AG09309 (cell line): ENCODE measurements at places on chromosomes 7 and 10.

GRCh38 chr7:25028370-25029021, 48.5 kb upstream of the OSBPL3 start:
- peak; percentile 48 for DNase-seq

DNA sequence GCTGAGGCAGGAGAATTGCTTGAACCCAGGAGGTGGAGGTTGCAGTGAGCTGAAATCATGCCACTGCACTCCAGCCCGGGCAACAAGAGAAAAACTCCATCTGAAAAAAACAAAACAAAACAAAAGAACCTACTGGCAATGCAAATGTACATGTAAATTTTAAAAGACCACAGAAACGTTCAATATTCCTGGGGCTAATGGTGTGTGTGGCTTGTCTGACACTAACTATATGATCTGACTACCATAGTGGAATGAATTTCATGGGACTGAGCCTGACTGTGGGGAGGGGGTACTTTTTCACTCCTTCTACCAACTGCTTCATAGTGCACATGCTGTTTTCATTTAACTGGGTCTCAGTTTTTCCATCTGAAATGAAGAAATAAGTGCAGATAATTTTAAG, 69.6 kb downstream of the ITPRID1 start:
- DNase-seq, result no peak

DNA sequence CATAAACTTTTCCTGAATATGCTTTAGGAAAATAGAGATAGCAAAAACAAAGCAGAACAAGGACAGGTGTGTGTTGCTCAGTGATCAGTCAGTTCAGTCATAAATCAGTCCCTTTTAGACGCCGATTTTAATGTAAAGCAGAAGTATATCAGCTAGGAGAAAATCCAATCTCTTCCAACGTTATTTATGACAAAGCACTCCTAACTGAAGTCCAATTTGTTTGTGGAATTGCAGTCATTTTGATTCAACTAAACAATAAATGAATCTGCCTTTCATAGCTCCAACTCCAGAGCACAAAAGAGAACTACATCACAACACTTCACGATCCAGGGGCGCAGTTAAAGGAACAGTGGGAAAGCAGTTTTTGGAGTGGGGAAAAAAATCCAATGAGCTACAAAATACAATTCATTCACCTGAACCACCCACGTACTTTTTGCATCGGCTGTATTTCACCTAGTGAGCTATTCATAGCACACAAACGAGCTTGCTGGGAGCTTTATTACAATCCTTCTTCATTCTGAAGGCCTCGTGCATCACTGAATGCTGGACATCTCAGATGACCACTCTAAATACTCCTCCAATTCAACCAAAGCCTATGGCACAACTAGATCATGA, 151.3 kb downstream of the LRRN3 start:
- DNase-seq, result no peak

GRCh38 chr7:69654849-69655707, 56.8 kb downstream of the AUTS2 start:
- DNase-seq, result no peak

DNA sequence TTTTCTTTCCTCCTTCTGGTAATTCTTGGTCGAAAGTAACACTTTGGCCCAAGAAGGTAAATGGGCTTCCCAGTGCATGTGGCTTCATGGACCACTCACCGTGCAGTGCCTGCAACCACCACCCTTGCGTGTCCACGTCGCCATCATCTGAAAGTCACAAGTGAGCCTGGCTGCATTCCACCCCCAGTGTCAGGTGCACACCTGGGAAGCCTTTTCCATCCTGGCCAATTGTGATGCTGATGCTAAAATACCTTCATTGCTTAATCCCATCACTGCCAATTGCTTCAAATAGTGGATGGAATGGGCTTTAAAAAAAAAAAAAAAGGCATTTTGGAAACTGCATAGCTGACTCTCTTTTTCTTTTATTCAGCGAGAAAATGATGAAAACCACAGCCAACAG, 228.9 kb downstream of the ARHGAP21 start:
- no peak for DNase-seq

DNA sequence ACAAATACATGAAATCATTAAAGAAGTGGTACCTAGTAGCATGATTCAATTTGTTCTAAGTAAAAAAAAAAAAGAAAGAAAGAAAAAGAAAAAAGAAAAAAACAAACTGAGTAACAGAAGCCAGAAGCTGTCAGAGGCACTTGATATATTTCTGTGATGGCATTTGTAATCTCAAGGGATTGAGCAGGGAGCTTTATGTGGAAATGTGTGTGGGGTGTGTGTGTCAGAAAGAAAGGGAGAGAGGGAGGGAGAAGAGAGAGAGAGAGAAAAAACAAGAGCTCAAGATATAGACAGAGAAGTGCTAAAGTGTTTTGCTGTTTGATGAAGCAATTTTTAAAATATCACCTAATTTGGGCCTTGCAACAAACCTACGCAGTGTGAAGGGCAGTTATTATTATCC, 357.6 kb upstream of the PCDH15 start:
- no peak for DNase-seq

DNA sequence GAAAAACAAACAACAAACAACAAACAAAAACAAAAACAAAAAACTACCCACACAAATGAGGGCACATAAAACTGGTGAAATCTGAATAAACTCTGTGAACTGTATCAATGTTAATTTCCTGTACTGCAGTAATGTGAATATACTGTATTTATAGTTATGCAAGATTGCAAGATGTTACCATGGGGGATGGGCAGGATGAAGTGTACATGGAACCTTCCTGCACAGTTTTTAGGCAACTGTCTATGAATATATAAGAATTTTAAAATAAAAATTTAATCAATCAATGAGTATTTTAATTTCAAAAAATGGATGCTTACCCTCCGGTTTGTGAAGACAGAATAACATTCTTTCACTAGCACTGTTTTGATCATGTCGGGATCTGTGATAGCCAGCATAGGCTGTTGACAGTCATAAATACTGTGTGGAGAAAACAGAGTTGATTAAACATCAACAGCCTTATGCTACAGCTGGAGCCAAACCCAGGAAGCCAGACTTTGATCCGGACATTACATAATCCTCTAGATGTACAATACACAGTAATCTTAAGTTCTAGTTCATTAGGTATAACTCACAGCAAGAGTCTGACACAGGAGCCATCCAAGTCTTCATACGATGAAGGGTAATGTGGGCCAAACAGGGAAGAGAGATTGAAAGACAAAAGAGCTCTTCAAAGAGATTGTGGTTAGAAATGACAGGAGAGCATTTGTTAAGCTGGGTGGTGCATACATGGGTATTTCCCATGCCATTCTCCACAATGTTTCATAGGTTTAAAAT, 14.8 kb downstream of the CYP3A7 start:
- DNase-seq, result no peak

DNA sequence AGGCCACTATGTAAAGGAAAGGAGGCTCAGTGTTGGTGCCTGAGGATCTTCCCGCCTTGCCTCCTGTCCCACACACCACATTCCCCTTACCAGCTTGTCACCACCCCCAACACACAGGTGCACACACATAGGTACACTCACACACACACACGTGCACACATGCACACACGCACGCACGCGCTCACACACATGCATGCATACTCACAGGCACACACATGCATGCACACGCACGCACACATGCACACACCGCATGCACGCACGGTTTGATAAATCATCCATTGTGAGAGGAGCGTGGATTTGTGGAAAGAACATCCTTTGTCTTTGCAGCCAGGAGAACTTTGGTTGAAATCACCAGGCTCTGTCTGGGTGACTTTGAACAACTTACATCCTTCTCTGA, 359.8 kb downstream of the FRMD4A start:
- no peak for DNase-seq

DNA sequence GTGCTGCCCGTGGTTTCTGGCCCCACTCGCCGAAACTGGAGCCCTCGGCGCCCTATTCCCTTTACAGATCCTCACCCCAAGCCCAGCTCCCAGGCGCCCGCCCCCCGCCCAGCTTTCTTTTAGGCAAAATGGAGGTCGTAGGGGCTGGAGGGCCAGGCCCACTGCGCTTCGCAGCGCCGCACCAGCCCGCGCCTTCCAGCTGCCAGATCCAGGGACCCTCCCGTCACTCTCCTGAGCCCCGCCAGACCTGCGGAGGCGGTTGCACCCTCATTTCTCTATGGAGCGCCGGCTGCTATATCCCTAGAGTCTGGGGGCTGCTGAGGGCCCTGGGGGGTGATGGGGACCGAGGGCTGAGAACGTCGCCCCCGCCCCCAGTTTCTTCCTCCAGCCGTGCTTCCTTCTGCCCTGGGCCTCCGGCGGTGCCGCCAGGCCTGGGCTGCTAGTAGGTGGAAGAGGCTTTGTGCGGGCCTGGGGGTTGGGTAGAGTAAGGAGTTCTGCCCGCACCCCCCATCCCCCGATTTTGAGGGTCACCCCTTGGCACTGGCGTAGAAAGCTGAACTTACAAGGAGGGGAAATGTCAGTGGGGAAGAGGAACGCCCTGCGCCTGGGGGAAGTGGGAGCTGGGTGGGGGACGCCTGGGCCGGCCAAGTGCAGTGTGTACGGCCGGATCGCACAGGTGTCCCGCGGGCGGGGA, 1.0 kb downstream of the GNB2 start:
- no peak for DNase-seq

DNA sequence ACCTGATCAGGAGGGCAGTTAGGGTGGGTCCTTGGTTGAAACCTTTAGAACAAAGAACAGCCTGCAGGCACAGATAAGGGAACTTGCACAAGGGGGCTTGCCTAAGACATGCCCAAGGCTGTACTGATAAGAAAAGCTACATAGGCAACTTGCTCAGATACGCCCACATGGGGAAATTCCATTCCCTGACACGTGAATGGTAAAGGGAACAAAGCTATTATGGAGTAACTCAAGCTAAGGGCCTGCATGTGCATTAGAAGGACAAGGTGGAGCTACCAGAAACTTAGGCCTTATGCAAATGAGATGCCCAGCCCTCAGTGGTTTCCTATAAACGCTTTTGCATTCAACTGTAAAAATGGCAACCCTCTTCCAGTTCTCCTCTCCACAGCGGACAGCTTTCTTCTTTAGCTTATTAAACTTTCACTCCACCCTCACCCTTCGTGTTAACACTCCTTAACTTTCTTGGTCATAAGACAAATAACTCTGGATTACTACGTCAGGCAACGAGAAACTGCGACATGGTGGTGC, 1192.1 kb upstream of the CELF2 start:
- DNase-seq, result no peak

DNA sequence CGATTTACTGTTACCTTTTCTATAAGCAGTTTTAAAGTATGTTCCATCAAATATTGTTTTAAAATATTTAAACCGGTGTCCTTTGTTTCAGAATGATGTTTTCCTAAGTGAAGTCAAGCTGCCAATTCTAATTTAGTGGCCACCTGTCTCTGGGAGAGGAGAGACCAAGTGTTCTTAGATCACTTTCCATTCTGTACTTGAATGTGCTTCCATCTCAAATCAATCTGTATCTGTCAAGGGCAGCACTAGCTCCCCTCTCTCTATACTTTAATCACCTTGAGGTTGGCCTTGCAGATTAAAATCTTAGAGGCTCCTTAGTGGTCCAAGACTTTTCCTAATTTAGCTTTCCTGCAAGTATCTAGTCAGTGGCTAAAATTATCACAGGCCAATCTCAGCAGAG, 49.6 kb downstream of the LGI1 start:
- no peak for DNase-seq

GRCh38 chr10:116164291-116164690, 108.7 kb downstream of the GFRA1 start:
- no peak for DNase-seq

DNA sequence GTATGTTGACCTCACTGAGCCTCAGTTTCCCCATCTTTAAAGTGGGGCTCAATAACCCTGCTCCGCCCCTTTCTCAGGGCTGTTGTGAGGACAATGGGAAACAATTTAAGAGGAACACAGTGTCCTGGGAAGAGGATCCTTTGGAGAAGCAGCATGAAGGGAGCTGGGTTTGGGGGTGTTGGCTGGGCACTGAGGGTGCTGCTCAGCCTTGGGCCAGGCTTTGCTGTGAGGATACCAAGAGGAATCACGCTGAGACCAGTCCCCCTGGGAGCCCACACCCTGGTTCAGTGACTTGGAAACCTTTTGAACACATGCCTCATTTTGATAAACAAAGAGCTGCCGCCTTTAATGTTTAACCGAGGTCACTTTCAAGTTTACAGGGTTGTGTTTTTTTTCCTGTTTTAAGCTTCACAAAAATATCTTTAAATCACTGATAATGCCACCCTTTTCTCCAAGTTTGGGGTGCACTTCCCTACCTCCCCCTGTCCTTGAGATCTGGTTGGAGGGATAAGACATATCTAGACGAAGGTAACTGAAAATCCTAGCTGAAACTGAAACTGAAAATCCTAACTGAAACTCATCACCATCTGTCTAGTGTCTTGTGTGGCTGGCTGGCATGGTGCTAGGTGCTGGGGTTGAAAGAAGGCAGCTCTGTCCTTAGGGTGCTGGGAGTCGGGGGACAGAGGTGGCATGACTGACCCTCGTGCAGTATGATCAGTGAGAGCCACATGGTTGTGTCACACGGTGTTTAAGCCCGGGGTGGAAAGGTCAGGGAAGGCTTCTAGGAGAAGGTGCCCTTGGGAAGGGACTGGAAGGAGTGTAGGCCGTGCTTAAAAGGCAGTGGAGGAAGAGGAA, 27.7 kb downstream of the ZNF775 start:
- no peak for DNase-seq

GRCh38 chr10:3350205-3350604, 177.6 kb upstream of the PITRM1 start:
- DNase-seq, result no peak

DNA sequence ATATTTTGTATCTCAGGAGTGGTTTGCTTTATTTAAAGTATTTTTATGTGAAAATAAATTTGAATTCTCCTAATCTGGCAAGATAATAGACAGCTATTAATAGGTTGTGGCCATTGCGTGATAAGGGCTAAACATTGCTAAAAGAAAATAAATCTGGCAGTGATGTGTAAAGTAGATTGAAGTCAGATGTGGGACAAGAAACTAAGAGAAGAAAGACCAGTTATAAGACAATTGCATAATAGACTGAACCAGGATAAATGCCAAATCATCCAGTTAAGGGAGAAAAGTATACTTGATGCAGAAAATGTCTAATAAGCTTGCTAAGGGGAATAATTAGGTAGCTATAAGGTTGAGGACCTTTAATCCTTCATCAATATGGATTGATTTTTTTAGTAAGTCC, 197.5 kb upstream of the CSTF2T start:
- peak; percentile 92 for DNase-seq

DNA sequence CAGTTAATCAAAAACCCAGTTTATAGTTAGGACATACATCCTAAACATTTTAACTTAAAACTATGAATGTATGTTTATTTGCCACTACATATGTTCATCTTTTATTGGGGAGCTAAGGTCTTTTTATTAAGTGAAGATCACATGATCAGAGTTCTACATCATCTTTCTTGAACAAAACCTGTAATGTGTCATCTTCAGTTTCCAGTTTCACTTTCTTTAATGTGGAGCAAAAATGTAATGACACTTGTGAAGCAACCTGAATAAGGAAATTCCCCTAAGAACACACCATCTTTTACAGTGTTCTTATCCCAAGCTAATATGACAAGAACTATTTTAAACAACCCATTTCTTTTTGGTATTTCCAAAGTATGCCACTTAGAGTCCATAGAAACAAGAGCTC, 166.7 kb upstream of the BET1 start:
- no peak for DNase-seq

GRCh38 chr7:82091126-82091684, 321.4 kb upstream of the HGF start:
- no peak for DNase-seq
